ENCODE measurements at places on chromosomes 16 and 17.

DNA sequence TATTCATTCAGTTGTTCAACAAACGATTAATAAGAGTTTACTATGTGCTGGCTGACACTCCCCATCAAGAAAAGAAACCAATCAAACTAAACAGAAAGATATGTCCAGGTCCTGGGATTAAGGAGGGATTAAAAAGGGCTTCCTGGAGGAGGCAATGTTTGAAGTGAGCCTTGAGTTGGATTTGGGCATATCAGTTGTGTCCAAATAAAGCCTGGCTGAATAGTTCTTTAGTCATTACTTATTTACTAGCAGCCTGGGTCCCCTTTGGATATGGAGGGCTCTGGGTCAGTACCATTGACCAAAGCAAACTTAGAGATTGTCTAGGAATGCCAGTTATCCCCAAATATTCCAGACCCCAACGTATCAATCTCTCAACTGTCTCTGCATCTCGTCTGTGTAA lies 117.7 kb downstream of the COPRS start:
- no peak for DNase-seq

GRCh38 chr17:17990282-17990681 lies 17.6 kb downstream of the DRC3 start:
- no peak for DNase-seq

DNA sequence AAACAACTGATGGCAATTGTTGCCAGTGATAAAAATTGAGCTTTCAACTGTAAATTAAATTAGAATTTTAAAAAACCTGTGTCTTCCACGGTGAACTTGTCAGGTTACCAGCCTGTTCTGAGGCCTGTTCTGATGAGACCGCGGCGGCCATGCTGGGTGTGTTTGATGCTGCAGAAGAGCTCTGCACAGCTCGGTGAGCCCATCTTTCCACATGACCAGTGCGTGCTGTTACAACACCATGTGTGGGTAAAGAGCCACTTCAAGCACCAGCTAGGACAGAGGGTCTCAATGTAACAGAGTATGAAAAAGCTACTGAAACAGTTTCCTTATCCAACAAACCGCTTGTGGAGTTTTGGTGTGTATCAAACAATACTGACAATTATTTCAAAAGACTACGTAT lies 48.5 kb downstream of the RPTOR start:
- no peak for DNase-seq

GRCh38 chr16:58088091-58088490 lies 41.1 kb downstream of the CFAP20 start:
- DNase-seq, result no peak

DNA sequence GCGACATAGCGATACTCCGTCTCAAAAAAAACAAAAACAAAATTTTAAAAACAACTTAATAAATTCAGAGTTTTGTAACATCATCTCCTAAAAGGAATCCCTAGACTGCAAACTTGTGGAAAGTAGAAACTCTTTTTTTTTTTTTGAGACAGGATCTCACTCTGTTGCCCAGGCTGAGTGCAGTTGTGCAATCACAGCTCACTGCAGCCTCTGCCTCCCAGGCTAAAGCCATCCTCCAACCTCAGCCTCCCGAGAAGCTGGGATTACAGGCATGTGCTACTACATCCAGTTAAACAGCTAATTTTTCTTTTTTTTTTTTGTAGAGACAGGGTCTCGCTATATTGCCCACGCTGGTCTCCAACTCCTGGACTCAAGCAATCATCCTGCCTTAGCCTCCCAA lies 19.7 kb downstream of the EZH1 start:
- DNase-seq, result no peak

DNA sequence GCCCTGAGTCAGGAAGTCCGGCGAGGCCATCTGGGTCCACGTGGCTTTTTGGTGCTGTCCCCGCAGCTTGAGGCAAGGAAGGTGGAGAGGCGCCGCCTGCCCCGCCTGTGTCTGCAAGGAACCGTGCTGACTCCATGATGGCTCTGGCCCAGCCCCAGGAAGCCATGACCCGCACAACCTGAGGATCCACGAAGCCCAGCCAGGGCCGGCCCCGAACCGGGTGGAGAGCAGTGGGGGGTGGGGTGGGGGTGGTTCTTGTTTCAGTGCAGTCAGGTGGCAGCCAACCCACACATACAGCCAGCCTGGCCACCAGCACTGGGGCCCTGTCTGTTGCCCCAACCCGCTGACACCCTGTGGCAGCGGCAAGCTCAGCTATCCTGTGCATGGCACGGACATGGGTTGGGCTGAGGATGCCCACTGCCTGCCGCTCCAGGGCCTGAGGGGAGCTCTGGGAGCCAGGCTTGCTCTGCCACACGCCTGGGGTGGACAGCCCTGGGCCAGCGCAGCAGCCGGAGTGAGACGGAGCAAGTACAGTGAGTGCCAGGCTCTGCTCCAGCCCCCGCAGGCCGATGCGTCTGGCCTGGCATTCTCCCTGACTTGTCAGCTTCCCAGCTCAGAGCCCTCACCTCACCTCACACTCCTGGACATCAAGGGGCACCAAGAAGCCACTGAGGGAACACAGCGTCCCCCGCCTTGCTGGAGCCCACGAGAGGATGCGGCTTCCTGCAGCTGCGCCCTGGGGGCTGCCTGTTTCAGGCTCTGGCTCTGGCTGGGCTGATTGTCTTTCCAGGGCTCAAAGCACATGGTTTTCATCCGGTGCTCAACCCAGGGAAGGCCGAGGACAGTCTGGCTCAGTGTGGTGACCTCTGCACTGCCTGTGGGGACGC lies 68.8 kb downstream of the LMF1 start:
- no peak for DNase-seq

GRCh38 chr17:6559753-6560215 lies 3.4 kb upstream of the PITPNM3 start:
- DNase-seq, result no peak

DNA sequence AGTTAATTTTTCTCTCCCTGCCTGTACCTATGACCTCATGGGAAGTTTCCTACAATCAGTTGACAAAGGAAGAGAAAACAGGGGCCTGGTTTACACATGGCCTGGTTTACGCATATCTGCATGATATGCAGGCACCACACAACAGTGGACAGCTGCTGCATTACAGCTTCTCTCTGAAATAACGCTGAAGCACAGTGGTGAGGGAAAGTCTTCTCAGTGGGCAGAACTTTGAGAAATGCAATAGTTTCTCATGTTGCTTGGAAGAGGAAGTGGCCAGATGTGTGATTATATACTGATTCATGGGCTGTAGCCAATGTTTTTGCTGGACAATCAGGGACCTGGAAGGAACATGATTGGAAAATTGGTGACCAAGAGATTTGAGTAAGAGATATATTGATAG lies 324.1 kb upstream of the GOT2 start:
- no peak for DNase-seq

GRCh38 chr17:9509236-9509816 lies 66.3 kb downstream of the STX8 start:
- no peak for DNase-seq

GRCh38 chr17:67289181-67289876 lies 44.3 kb upstream of the HELZ start:
- DNase-seq, result no peak

GRCh38 chr16:31064882-31065461 lies 9.1 kb downstream of the ZNF668 start:
- no peak for DNase-seq
